Heart right ventricle (tissue), 16 donors: ENCODE measurements at places on chromosomes 11 and 22.

GRCh38 chr22:36406721-36407120, 19.0 kb upstream of the MYH9 start:
- no peak for DNase-seq

GRCh38 chr22:46464701-46465344, 72.6 kb downstream of the CELSR1 start:
- DNase-seq = no peak

GRCh38 chr11:70036971-70037882, 40.9 kb upstream of the ANO1 start:
- DNase-seq = no peak

DNA sequence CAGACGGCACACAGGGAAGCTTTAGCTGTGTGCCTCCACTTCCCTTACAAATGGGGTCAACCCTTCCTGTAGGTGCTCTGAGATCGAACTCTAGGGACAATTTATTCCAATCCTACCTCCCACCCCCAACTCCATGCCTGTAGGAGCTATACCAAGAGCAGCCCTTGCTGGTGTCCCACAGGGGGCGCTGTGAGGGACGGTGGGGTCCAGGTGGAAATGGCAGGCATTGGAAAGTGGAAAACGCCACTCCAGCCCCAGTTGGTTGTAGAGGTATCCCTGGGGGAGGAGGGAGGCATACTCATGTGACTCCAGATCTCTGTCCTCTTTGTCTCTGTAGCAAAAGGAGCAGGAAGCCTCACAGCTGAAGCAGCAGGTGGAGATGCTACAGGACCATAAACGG, 161.3 kb downstream of the MYO18B start:
- DNase-seq = no peak

DNA sequence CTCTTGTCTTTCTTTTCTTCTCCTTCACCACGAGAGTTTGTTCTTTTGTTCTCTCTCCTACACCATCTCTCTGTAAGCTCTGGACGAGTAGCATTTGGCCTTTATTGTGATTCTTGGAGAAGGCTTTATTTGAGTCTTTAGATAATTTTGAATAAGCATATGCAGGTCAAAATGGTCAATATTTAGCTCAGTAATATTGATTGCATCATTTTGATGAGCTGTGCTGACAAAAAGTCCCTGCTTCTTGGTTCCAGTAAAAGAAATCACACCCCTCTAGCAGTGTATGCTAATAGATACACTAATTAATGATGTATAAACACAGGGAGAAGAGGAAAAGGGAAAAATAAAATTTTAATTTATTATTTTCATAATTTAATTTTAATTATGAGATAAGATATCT, 25.8 kb upstream of the MUC15 start:
- DNase-seq = no peak

DNA sequence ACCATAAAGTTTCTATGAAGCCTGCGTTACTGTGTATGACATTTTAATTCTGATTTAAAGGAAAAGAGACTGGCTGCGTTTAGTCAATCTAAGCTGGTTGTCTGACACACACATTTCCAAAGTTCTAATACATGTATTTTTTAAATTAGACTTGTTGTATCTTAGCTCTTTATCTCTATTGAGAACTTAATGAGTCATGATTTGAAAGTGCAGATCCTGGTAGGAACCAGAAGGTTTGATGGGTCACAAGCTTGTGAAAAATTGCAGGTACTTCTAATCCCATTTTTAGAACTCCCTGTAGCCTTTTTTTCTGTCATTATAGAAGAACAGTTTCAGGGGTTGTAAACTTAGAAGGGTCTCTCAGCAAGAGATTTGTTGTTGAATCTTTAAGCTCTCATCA, 210.3 kb downstream of the DDX10 start:
- no peak for DNase-seq

- no peak for DNase-seq
These were observed 83.0 kb downstream of the PPP6R3 start for GRCh38 chr11:68543594-68543993.
